Colonic mucosa (tissue), 4 donors: ENCODE measurements at places on chromosomes 7 and 10. TPM values are rescaled to one million over a fixed set of nuclear protein-coding genes. Genes with fewer than 3 reads are reported as not detected.
A peak's percentile ranks its signal among the peaks of the same experiment; 100 is the strongest.

DNA sequence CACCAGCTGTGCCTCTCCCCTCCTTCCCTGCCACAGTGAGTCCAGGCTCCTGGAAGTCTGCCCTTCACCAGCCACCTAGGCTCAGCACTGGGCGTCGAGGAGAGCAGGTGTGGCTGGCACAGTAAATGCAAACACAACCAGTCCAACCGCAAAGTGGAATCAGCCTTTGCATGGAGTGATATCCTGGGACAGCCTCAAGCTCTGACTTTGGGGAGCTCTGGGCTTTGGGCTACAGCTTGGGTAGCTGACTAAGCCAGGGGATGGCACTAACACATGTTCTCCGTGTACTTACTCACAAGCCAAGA is 312.4 kb downstream of the KCNMA1 start:
- no peaks in the 10 kb centered on the region for H3K27me3 ChIP-seq
- peak; percentile 30 for DNase-seq
- no peak overlapping the region for H3K4me3 ChIP-seq
- no peaks in the 10 kb centered on the region for H3K36me3 ChIP-seq
- H3K27ac ChIP-seq, result no peak overlapping the region
- no peaks in the 10 kb centered on the region for H3K4me1 ChIP-seq

DNA sequence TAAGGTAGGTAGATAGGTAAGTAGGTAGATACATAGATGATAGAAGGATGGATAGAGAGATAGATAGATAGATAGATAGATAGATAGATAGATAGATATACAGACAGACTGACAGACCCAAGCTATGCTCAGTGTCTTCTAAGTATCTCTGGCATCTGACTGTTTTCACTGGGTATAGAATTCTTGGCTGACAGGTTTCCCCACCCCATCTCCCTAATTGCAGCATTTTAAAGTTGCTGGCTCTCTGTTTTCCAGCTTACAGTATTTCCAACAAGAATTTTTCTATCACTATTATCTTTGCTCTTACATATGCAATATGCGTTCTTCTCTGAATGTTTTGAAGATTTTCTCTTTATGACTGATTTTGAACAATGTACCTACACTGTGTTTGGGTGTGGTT is 328.7 kb downstream of the TCERG1L start:
- H3K4me3 ChIP-seq, result no peak overlapping the region
- H3K27ac ChIP-seq, result no peak overlapping the region
- H3K36me3 ChIP-seq, result no peaks in the 10 kb centered on the region
- no peaks in the 10 kb centered on the region for H3K27me3 ChIP-seq
- DNase-seq, result no peak
- no peaks in the 10 kb centered on the region for H3K4me1 ChIP-seq

- H3K27me3 ChIP-seq, result no peaks in the 10 kb centered on the region
- no peaks in the 10 kb centered on the region for H3K4me1 ChIP-seq
- H3K27ac ChIP-seq, result no peak overlapping the region
- DNase-seq, result no peak
- no peaks in the 10 kb centered on the region for H3K36me3 ChIP-seq
Observed at GRCh38 chr7:572416-573268, 53.0 kb upstream of the PDGFA start.

DNA sequence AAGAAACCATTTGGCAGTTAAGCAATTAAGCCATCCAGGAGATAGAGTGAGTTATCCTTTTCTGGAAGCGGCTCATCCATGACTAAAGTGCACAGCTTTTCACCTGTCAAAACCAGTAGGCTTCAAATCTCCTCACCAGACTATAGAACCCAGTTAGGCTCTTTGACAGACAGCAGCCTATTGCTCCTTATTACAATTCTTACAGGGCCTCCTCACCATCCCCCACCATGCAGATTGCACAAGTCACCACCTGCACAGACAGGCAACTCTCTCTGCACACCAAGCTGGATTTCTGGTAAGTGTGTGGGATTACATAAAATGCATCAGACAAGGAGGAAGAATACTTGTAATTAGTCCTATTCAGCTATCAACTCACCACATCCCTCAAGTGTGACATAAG is 301.6 kb downstream of the SNX13 start:
- no peak for DNase-seq
- no peaks in the 10 kb centered on the region for H3K36me3 ChIP-seq
- H3K27ac ChIP-seq, result no peak overlapping the region

DNA sequence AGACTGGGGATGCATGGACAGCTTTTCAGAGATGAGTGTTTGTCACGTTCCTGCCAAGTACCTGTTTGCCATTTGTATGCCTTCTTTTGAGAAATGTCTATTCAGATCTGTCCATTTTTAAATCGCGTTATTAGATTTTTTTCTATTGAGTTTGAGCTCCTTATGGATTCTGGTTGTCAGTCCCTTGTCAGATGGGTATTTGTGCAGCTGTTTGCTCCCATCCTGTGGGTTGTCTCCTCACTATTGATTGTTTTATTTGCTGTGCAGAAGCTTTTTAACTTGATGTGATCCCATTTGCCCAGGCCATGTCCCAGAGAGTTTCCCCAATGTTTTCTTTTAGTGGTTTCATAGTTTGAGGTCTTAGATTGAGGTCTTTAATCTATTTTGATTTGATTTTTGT is 5.5 kb upstream of the PRKAR1B start:
- no peaks in the 10 kb centered on the region for H3K36me3 ChIP-seq
- no peak for DNase-seq
- peak overlapping the region; percentile 29 for H3K27ac ChIP-seq
- no peaks in the 10 kb centered on the region for H3K27me3 ChIP-seq
- no peak overlapping the region for H3K4me3 ChIP-seq

DNA sequence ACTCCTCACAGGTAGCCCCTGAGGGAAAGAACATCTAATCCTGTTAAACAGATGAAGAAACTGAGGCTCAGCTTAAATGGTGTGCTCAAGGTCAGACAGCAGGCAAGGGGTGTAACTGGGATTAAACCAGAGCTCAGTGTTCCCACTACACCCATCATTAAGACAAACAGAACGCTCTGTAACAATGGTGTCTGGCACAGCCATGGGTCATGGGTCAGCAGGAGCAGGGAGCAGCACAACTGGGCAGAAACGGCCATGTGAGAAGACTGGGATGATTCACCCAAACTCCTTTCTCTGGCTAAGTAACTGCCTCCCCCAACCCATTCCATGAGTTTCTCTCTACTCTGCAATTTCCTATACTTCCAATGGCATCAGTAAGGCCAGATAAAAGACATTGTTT is 85.5 kb upstream of the PDE1C start:
- no peak overlapping the region for H3K4me3 ChIP-seq
- DNase-seq, result no peak
- no peak overlapping the region for H3K27ac ChIP-seq
- H3K27me3 ChIP-seq, result no peaks in the 10 kb centered on the region
- H3K4me1 ChIP-seq, result no peaks in the 10 kb centered on the region
- no peaks in the 10 kb centered on the region for H3K36me3 ChIP-seq

DNA sequence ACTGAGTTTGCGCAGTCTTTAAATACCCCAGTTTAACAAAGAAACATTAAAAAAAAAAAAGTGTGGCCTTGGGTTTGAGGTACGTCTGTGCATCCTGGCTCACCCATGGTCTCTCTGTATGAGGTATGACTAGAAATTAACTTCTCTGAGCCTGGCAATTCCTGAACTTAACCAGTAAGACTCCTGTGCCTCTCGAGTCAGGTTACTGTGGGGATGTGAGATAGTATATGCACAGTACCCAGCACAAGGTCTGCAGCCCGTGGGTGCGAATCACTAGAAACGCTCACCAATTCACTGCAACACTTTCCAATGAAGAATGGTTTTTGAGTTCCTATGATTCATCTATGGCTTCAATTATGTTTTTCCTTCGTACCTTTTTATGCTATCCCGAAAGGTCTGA is 149.9 kb downstream of the SFMBT2 start:
- H3K27ac ChIP-seq, result no peak overlapping the region
- H3K4me1 ChIP-seq, result no peaks in the 10 kb centered on the region
- no peak overlapping the region for H3K4me3 ChIP-seq
- H3K27me3 ChIP-seq, result no peaks in the 10 kb centered on the region

- H3K27ac ChIP-seq, result no peak overlapping the region
- H3K4me3 ChIP-seq, result no peak overlapping the region
- H3K36me3 ChIP-seq, result no peaks in the 10 kb centered on the region
- H3K27me3 ChIP-seq, result no peaks in the 10 kb centered on the region
- DNase-seq, result no peak
Observed at GRCh38 chr10:103441206-103441605, 11.0 kb downstream of the CALHM2 start.

DNA sequence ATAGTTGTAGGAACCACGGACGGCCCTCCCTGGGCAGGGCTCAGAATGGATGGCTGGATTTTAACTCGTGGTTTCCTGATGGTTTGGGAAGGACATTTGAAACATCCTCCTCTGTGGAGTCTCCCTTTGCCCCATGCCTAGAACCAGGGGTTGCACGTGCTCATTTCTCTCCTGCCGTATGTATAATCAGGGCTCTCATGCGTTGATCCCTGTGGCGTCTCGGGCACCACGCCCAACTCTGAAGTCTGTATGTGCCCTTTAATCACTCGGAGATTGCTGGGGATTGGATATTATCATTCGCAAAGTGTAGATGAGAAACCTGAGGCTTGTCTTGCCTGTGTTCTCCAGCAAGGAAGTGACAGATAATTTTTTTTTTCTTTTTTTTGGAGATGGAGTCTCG is 257.1 kb downstream of the CAMK1D start:
- peaks cover 16% of the 10 kb centered on the region for H3K4me1 ChIP-seq
- peak overlapping the region; percentile 68 for H3K27ac ChIP-seq
- no peaks in the 10 kb centered on the region for H3K36me3 ChIP-seq

GRCh38 chr10:31601136-31601535 is 282.1 kb downstream of the ZEB1 start:
- no peak for DNase-seq
- no peaks in the 10 kb centered on the region for H3K4me1 ChIP-seq
- H3K27ac ChIP-seq, result no peak overlapping the region
- H3K27me3 ChIP-seq, result no peaks in the 10 kb centered on the region

DNA sequence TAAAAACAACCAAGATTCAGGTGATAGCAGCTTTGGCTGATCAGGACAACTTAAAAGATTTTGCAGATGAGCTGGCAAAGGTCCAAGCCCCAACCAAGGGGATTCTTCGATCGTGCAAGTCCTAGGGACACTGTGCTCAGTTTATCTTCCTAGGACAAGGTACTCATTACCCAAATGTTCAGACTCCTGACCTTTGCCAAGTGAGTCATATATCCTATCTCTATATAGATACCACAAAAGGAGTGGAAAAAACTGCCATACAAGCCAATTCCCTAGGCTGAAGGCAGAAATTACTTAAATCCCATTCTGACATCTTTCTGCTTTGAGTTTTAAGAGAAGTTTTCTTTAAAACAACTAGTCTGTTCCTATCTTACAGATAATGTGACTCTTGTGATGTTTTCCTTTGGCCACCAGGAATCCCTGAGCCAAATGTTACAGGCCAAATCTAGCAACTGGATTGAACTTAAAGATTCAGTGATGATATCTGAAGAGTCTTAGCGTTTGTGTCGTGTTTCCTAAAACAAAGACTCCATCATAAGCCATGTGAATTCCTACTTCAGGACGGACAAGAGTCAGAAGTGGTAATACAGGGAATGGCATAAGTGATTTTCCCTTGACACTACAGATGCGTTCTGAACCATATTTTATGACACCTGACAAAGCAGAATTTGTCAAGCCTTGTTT is 142.6 kb upstream of the ASAH2 start:
- H3K4me3 ChIP-seq, result no peak overlapping the region
- no peaks in the 10 kb centered on the region for H3K27me3 ChIP-seq
- DNase-seq, result peak; percentile 45
- no peaks in the 10 kb centered on the region for H3K36me3 ChIP-seq

DNA sequence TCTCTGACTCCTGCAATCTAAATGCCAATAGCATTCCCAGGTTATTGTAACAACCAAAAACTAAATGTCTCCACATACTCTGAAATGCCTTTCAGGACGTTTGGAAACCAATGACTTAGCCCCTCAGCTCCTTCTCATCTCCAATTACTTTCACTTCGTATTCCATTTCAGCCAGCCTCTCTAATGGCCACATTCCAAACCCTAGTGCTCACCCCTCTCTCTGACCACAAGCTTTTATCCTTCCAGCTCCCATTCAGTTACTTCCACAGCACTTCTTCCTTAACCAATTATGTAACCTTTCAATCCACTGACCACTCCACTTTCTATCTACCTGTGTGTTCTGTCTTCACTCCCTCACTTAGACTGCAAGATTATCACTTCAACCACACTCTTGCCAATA is 4.3 kb downstream of the NOC3L start:
- no peaks in the 10 kb centered on the region for H3K36me3 ChIP-seq
- H3K4me3 ChIP-seq, result no peak overlapping the region
- H3K27me3 ChIP-seq, result no peaks in the 10 kb centered on the region
- DNase-seq, result no peak

DNA sequence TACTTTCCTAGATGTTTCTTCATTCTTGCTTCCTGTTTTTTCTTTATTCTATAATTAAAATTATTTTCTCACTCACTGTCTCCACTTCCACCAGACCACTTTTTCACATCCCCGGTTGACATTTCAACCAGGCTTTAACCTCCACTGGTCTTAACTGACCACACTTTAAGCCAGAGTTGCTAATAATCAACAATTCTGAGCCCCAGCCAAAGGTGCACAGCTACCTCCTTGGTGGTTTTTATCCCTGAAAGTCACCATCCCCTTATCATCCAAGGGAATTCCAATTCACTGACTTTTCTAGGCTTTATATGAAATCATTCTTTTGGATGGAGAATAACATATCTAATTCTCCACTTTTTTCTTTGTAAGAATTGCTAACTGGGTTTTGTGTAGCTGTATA is 138.9 kb downstream of the FRMD4A start:
- no peak for DNase-seq
- no peak overlapping the region for H3K27ac ChIP-seq
- H3K36me3 ChIP-seq, result no peaks in the 10 kb centered on the region
- no peaks in the 10 kb centered on the region for H3K4me1 ChIP-seq
- no peaks in the 10 kb centered on the region for H3K27me3 ChIP-seq

- DNase-seq, result no peak
- H3K4me1 ChIP-seq, result no peaks in the 10 kb centered on the region
- H3K27me3 ChIP-seq, result no peaks in the 10 kb centered on the region
- H3K36me3 ChIP-seq, result no peaks in the 10 kb centered on the region
Observed at GRCh38 chr7:36475381-36475780, 85.7 kb downstream of the ANLN start.

DNA sequence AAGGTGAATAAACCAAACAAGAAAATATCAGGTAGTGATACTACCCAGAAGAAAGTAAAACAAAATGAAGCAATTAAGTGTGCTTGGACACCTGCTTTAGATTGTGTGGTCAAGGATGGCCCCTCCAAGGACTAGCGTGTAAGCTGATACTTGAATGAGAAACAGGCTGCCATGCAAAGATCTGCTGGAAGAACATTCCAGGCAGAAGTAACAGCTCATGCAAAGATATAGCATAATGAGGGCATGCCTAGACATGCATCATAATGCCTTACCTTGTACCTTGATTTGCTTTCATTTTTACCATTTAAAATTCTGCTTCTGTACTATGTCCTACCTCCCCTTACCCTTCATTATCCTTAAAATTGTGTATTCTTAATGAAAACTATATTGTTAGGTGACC is 74.8 kb upstream of the HDAC9 start:
- no peak for DNase-seq
- no peaks in the 10 kb centered on the region for H3K27me3 ChIP-seq
- no peak overlapping the region for H3K27ac ChIP-seq
- no peak overlapping the region for H3K4me3 ChIP-seq
- no peaks in the 10 kb centered on the region for H3K36me3 ChIP-seq

The TCF7L2 gene
- 98.9 TPM for total RNA-seq

The OR2A12 gene
- not detected for total RNA-seq

The LMTK2 gene
- 37.2 TPM for total RNA-seq

The ASZ1 gene
- total RNA-seq, result not detected

The HMX3 gene
- 0.35 TPM for total RNA-seq

The NOS3 gene
- total RNA-seq, result 4.2 TPM

The OPALIN gene
- not detected for total RNA-seq
